ENCODE measurements at places on chromosomes 2 and 18.

- no peak for DNase-seq
Measured at GRCh38 chr2:45145073-45145899, 136.0 kb upstream of the SIX2 start.

DNA sequence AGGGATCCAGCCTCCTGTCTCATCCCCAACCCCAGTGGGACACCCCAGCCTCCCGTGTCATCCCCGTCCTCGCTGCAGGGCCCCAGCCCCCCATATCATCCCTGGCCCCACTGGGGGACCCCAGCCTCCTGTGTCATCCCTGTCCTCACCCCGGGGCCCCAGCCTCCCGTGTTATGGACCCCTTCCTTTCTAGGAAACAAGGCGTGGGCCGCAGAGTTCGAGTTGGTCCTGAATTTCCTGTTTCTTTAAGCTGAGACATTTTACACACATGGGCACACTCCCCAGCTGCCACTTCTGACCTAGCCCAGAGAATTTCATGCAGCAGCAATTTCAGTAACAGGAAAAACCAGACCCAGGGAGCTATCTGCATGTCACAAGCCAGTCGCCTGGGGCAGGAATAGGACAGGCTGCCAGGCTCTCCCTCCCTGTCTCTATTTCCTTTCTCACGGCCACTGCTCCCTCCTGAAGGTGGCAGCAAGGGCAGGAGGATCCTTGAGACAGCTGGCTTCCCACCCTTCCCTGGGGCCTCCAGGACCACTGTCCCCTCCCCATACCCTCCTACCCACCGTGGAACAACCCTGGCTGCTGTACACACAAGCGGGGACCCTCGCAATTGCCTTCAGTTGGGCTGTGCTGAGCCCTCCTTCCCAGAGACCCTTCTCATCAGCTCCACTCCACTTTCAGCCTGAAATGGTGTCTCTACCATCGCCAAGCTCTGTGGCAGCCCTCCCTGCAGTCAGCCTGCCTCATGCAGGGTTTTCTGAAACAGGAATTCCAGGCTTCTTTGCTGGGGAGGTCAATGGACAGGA is 141.9 kb upstream of the ID2 start:
- peak; percentile 19 for DNase-seq

GRCh38 chr18:5998907-5999306 is 103.6 kb upstream of the TMEM200C start:
- DNase-seq, result no peak

GRCh38 chr2:80499095-80499494 is 194.5 kb upstream of the LRRTM1 start:
- DNase-seq, result peak; percentile 22

- DNase-seq, result peak; percentile 25
Measured at GRCh38 chr2:215454519-215455246, 18.8 kb upstream of the FN1 start.

DNA sequence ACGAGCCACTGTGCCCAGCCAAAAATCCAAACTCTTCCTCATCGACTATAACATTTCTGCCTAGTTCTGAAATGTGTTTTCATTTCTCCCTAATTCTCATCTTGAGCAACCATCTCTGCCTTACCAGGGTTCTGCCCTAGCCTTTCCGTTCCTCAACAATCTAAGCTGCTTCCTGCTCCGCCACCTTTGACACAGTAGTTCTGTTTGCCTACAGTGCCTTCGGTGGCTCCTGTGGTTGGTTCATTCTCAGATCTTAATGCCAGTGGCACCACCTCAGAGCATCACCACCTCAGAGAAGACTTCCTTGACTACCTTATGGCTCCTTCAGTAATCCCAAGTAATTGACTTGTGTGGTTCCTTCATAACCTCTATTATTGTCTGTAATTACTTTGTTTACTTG is 3.8 kb downstream of the SOCS6 start:
- no peak for DNase-seq

DNA sequence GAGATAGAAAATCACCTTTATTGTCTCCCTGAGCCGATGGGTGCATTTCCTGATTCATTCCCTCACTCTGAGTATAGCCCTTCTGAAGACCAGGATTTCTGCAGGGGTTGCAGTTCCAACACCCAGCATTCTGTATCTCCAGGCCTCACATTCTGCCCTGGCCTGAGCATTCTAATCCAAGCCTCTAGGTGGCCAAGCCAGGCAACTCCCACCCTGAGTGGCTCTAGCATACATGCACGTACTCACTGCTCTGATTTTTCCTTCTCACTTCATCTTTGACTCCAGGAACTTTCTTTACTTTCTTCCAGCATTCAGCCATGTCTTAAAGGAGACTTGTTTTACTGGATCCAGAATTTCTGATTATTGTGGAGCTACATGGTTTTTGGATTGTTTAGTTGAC is 100.7 kb upstream of the STK39 start:
- DNase-seq, result peak; percentile 39

- no peak for DNase-seq
Measured at GRCh38 chr2:72863046-72863445, 24.2 kb upstream of the SPR start.

DNA sequence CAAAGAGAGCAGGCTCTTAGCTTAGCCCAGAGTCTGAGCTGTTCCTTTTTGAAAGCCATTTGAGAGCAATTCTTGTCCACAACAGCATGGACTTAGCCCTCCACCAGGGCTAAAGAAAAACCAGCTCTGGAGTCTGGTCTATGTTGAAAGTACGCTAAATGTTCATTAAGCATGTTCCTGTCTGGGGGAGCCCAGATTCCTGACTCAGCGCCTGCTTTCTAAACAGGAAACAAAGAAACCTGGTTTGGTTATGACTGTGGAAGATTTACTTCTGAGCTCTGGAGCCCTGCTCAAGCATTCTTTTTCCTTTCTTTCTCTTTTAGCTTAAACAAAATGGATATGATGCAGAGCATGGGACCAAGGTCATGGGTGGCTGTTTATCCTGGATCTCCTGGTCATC is 279.8 kb downstream of the RBM43 start:
- DNase-seq, result no peak

DNA sequence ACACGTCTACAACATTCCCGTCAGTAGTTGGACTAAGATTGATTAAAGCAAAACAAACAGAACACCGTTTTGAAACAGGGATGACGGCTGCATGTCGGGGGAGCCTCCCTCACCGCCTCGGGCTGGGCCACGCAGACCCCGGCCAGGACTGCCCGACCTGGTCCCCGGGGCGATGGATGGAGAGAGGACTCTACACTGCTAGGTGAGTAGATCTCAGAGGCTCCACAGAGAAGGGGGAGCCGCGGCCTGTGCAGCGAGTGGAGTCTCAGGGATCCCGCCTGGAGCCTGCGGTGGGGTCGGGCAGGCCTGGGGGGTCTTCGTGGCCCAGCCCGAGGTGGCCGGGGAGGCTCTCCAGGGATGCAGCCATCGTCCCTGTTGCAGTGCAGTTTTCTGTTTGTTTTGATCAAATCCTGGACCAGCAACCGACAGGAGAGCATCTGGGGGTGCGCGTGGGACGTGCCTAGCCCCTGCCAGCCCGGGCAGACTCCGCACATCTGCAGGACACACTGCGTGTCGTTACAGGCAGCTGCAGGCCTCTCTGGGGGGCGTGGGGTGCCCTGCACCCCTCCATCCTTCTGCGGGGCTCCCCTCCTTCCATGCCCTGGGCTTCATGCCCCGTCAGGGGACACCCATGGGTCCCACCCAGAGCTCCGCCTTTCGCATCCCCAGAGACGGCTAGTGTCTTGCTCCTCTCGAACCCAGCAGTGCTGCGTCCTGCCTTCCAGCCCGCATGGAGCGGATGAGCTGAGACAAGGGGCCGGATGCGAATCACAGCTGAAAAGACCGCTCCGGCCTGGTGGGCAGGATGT is 143.6 kb downstream of the RTP5 start:
- no peak for DNase-seq

- DNase-seq, result no peak
Measured at GRCh38 chr2:217642944-217643343, 359.9 kb downstream of the TNS1 start.

DNA sequence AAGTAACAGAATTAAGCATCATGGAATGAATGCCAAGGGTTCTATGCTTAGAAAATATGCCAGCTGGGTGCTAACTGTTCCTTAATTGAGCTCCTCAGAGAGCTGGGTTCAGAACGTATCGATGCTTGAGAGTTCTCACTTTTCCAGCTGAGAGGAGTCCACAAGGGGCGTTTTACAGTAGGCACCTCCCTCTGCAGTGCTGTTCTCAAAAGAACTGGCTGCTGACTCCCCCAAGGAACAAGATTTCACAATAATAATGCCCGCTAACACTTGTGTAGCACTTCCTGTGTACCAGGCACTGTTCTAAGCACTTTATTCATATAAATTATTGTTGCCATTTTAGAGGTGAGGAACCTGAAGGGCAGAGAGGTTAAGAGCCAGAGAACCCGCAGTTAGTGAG is 18.1 kb upstream of the TMEM237 start:
- DNase-seq, result no peak

DNA sequence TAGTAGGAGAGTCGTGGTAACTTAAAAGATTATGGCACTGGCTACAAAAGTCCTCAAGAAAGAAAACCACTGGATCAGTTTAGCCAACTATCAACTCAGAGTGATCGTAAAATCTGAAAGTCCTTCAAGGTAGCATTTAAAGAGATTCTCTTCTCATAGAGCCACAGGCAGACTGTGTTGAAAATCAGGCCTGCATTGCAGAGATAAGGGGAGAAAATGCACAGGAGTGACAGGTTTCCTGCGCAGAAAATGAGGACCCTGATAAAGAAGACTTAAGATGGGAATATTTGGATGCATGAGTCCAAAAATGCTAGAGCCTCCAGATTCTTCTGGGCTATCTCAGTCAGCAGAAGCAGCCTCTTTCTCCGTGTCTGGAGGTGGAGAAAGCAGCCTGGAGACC is 360.9 kb downstream of the PLCL1 start:
- DNase-seq, result no peak

- DNase-seq, result peak; percentile 29
Measured at GRCh38 chr18:71673498-71673897, 870.6 kb downstream of the CBLN2 start.

GRCh38 chr2:239262484-239263230 is 138.2 kb downstream of the HDAC4 start:
- DNase-seq, result no peak

DNA sequence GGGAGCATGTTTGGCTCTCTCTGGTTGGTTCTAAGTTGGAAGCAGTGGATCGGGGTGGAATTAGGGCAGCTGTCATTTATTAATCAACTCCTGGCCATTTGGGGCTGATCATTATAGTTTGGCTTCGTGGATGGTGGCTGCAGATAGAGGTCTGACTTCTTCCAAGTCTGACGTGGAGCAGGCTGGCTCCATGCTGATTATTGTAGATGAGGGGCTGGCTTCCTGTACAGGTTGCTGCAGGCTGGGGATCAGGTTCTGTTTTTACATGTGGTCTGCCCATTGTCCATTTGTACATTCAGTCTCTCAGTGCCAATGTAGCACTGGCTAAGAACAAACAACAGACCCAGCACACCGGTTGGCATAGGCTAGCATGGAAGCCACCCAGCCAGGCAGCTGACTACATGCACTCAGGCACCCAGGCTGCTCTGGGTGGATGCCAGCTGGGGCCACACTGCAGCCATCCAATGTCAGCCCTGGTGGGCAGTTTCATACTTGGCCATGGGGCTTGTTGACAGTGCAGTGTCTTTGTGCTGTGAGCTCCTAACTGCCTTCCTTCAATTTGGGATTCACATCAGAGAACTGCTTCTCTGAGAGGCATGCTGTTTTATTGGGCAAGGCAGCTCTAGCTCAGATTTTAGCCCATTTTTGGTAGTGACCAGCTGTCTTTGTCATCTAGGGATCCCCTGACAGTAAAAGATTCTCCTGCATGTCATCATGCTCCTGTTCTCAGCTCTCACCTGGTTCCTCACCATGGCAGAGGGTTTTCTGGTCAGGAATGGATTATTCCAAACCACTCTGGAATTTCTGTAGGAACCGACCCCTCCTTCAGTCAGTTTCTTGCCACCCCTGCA is 25.4 kb downstream of the NPAS2 start:
- DNase-seq, result peak; percentile 26

DNA sequence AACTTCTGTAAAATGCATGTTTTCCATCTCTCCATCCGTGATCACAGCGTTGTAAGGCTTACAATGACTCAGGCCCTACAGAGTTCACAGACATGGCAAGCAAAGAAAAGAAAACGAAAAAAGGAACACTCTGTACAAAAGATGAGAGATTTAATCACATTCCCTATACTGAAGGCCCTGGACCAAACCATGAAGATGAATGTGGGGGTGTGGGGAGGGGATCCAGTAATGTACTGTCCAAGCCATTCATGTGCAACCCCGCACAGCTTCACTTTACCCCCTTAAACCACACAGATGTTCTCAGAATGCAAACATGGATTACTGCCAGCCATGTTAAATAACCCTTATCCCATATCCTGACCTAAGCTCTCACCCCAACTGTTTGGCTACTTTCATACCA is 391.1 kb downstream of the NCKAP5 start:
- DNase-seq, result no peak

DNA sequence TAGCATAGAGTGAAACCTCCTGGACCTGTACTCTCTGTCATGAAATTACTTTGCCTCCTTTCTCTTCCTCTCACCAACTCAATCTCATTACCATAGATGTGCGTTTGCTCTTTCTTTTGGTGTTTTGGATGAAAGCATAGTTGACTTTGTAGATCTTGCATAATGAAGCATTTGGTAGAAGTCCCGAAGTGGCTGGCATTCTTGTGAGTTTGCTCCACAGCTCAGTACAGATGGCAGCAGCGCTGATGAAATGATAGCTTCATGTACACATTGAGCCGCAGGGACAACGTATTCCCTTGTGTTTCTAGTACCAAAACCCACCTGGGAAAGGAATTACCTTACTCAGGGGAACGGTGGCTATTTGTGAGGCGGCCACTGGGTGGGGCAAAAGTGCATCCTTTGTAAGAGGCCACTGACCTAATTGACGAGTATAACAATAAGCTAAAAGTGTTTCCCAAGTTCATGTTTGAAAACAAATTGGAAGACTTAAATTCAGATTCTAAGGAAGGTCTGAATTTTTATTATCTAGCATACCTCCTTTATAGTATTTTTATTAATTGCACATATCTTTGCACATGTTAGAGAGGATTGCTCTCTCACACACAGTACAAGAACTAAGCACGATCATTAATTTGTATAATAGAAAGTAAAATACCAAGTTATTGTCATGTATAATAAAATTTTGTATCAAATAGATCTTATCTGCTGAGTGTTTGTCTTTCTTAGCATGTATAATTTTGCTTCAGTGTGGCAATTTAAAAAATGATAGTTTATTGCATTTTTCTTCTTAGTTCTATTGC is 25.4 kb upstream of the CDH7 start:
- DNase-seq, result peak; percentile 83

DNA sequence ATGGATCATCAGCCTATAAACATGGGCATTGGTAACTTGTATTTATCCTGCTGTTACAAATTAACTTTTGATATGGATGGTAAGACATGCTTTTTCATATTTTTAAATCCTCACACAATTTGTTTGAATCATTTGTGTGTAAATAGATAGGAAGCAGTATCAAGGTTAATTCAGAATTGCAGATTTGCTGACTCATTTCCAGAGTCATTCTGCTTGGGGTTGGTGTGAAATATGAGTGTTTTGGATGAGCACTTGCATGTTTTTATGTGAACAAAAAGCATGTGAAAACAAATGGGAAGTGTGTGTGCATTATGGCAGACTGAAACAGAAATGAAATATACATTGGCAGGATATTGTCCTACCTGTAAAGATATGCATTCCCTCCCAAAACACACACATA is 11.8 kb downstream of the CCDC85A start:
- DNase-seq, result no peak

GRCh38 chr2:88903749-88904353 is 212.4 kb downstream of the RPIA start:
- peak; percentile 19 for DNase-seq

- no peak for DNase-seq
Measured at GRCh38 chr2:156565066-156565710, 129.0 kb downstream of the GPD2 start.

- peak; percentile 41 for DNase-seq
Measured at GRCh38 chr2:54559593-54560145, 103.5 kb downstream of the SPTBN1 start.
